ENCODE measurements at places on chromosomes 3 and 15.

- DNase-seq, result no peak
These were observed 238.5 kb upstream of the KCNMB2 start for GRCh38 chr3:178297740-178298139.

DNA sequence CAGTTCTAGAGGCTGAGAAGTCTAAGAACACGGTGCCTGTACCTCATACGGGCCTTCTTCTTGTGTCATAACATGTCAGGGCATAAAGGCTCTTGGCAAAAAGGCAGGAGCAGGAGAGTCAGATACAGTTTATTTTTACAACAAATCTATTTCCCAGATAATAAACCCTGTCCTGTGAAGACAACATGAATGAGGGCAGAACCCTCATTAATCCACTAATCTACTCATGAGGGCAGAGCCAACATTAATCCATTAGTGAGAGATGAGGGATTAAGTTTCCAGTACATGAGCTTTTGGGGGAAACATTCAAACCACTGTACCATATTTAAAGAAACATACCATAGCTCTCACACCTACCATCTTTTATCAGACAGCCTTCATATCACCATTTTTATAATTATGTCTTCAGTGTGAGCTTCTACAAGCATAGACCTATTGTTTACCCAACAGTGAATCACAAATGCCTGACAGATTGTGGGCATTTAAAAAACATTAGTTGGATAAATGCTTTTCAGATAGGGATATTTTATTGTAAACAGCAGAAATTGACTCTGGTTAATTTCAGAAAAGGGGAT, 645.8 kb downstream of the GRM7 start:
- DNase-seq, result no peak

GRCh38 chr15:100241572-100242482, 99.9 kb downstream of the ADAMTS17 start:
- peak; percentile 60 for DNase-seq

- DNase-seq, result no peak
These were observed 176.6 kb downstream of the USP13 start for GRCh38 chr3:179829401-179829800.

- DNase-seq, result peak; percentile 87
These were observed 11.8 kb downstream of the ANAPC13 start for GRCh38 chr3:134473868-134474546.

DNA sequence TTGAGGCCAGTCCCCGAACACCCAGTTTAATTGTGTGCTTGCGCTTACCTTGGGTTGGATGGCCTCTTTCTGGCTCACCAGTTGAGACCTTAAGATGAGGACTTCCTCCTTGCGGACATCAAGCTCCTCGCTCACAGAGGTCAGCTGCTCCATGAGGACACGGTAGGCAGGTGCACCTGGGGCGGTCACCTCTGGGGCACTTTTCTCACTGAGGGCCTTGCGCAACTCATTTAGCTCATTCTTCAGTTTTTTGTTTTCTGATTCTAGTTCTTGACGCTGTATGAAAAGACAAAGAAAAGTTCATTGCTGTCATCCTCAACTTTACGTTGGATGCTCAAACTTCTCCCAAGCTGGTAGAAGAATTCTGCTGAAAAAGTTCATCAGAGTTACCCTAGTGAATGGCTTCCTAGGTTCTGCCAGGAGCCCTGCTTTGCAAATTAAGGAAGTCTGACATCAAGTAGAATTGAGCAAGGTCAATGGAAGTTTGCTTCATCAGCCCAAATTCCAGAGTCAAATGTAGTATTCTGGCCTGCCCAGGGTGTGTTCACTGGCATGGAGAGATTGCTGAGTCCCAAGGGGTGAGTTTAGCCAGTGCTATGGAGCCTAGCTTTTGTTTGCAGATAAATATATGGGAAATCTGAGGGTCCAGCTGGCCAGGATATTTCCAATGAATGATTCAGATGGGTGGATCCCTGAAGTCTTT, 55.8 kb upstream of the MYO5C start:
- no peak for DNase-seq

DNA sequence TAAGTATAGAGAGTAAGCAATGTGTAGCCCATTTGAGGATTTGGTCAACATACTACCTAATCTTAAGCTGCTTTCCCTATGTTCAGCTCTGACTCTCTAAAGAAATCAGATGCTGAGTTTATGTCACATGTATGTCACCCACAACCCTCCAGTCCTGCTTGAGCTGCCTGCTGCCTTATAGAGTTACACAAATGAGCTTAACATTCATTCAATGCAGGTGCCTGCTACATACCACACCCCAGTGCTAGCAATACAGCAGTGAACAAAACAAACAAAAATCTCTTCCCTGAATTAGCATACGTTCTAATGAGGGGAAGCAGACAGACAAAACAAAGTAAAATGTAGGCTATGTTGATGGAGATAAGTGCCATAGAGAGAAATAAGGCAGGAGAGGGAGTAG, 93.0 kb downstream of the HHLA2 start:
- no peak for DNase-seq

DNA sequence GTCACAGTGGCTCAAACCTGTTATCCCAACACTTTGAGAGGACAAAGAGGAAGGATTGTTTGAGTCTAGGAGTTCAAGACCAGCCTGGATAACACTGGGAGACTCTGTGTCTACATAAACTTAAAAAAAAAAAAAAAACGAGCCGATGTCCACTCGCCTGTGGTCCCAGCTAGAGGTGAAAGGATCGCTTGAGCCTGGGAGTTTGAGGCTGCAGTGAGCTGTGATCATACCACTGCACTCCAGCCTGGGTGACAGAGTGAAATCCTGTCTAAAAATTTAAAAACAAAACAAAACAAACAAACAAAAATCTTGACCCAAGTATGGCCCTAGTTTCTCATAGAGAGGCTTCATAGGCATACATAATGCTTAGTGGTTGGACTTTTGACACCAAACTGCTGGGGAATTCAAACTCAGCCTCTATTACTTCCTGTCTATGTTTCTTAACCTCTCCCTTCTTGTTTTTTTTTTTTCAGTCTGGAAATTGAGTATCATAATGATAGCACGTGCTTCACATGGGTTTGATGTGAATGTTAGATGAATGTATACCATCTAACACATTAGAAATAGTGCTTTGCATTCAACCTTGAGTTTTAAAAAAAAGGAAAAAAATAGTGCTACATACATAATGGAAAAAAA, 46.4 kb upstream of the CAPN7 start:
- no peak for DNase-seq

DNA sequence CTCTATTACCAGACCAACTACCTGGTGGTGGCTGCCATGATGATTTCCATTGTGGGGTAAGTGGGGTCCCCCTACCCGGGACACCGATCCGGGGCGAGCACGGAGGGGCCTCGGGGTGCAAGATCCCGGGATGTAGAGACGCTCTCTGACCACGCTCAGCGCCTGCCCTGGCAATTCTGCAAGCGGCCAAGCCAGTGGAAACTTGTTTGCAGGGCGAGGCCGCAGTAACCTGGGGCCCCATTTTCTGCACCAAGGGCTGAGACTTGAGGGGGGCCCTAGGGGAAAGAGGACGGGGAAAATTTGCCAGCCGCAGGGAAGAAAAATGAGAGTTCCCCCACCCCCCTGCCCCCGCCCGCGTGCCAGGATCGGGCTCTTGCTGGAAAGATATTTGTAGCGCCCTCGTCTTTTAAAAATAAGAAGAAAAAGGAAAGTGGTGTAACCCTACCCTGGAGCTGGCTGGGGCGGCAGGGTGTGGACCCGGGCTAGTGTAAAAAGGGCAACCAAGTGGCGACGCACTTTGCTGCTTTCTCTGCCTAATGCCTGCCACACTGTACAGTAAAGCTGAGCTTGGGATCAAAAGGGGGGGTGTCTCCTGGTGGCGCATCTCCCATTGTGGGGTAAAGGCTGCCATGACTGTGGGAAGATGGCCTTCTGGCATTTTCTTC, 563 bp downstream of the ARL6IP5 start:
- DNase-seq, result no peak

DNA sequence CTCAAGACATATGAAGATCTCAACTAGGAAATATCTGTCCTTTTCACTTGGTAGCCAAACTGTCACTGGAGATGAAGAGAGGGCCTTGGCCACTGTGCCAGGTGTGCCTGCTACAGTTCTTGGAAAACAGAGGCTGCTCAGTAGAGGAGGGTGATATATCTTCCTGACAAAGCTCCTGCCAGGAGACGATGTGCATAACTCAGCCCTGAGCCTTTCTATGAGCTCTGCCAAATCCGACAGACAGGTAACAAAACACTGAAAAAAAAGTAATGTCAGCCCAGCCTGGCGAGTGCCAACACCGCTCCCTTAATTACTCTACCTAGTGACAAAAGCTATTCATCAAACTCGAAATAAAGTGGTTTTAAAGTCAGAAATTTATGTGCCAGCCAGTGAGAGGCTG, 123.2 kb downstream of the MFSD1 start:
- no peak for DNase-seq

Data from fibroblast of upper back skin (primary cell).